Calu3 (cell line): ENCODE measurements at places on chromosomes 1 and 21. TPM values are rescaled to one million over a fixed set of nuclear protein-coding genes. Genes with fewer than 3 reads are reported as not detected.

The ILDR2 gene
- 0.91 and 1.9 TPM in 2 replicates for total RNA-seq

The HJV gene
- not detected in 2 replicates for total RNA-seq

The CTNNBIP1 gene
- total RNA-seq: 11.8 and 18.1 TPM in 2 replicates

DNA sequence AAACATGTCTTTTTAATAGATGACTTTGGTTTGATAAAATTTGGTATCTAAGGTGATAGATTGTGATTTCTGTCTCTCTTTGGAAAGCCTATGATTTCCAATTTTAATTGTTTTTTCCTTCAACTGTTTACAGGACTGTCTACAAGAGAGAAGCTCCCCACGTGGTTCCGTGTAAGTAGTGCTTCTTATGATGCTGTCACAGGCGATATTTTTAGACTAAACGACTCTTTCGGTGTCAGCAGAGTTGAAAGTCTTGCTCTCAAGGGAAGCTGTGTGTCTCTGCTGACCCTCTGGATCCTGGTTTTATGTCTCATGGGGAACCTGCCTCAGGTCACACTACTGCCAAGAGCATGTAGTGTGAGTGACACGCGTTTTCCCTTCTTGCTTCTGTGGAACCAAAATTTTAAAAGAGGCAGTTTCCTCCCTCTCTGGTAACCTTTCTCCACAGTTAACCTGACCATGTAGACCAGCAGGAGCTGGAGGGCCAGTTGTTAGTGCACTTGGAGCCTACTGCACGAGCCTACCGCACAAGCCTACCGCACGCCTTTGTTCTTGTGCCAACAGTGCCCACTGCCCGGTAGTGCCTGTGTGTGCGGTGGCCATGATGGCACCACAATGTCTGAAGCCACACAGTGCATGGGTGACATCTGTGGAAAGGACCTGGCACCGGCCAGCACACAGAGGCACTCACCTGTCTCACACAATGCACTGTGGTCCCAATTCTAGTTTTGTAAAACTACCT is 91.9 kb downstream of the PCBP3 start:
- peaks cover 51% of the 10 kb centered on the region for H3K27me3 ChIP-seq
- no peak overlapping the region for H3K4me3 ChIP-seq
- H3K36me3 ChIP-seq: no peaks in the 10 kb centered on the region

GRCh38 chr1:211764701-211765100 is 65.9 kb downstream of the LPGAT1 start:
- no peak overlapping the region for H3K27ac ChIP-seq
- no peaks in the 10 kb centered on the region for H3K4me1 ChIP-seq
- H3K27me3 ChIP-seq: no peaks in the 10 kb centered on the region

DNA sequence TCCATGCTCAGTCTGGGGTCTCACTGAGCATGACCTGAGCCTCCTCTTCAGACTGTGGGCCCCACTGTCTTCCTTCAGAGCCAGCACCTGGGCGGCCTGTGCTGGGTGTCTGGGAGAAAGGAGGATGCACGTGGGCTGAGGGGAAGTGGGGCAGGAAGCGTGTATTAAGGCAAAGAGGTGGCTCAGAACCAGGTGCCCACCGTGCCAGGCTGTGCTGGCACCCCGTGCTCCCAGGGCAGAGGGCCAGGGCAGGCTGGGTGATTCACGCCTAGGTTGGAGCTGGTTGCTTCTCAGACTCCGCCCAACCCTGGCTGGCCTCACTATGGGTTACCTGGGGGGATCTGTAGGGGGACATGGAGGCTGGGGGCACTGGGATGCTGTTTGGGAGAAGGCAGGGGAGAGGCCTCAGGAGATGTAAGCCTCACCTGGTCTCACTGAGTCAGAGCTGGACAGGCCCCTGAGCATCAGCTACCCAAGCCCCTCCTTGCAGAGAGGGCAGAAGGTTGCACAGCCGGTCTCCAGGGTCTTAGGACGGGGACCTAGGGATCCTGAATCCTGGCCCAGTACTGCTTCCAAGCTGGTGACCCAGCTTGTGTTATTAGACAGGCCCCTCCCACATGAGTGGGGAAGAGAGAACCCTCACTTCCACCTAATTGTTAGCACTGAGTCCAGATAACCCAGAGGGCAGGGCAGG is 18.6 kb upstream of the PADI1 start:
- no peak overlapping the region for H3K27ac ChIP-seq
- H3K36me3 ChIP-seq: peaks cover 7% of the 10 kb centered on the region
- no peak for DNase-seq
- H3K4me1 ChIP-seq: peaks cover 23% of the 10 kb centered on the region
- H3K27me3 ChIP-seq: no peaks in the 10 kb centered on the region

GRCh38 chr1:14254251-14254650 is 344.2 kb upstream of the KAZN start:
- DNase-seq: no peak
- H3K4me1 ChIP-seq: no peaks in the 10 kb centered on the region
- no peak overlapping the region for H3K27ac ChIP-seq
- H3K36me3 ChIP-seq: no peaks in the 10 kb centered on the region

DNA sequence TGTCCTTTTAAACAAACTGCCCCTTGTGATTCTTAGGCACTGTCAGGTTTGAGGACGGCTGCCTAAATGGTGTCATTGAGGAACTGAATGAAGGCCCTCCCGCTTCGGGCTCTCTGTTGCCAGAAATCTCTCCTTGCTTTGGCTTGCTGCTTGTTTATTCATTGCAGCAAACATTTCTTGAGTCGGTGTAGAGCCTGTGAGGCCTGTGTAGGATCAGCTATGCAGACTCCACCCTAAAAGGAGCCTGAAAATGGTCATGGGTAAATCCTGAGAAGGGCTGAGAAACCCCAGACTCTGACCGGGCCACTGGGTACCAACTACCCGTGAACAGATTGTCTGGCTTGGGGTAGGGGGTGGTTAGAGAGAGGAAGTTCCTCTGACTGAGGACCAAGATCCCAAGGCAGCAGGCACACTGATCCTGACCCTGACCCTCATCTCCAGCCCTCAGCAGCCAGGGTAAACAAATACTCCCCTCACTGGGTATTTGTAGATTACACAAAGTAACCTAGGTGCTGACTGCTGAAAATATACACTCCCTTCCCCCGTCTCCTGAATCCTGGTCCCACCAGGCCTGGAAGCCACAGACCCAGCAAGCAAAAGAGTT is 3.1 kb downstream of the IL6R start:
- no peaks in the 10 kb centered on the region for H3K27me3 ChIP-seq
- H3K4me3 ChIP-seq: no peak overlapping the region
- H3K4me1 ChIP-seq: peaks cover 29% of the 10 kb centered on the region
- H3K27ac ChIP-seq: no peak overlapping the region
- H3K36me3 ChIP-seq: peaks cover 16% of the 10 kb centered on the region

GRCh38 chr1:97245682-97246081 is 524.1 kb downstream of the PTBP2 start:
- H3K4me1 ChIP-seq: no peaks in the 10 kb centered on the region
- no peak for DNase-seq
- H3K4me3 ChIP-seq: no peak overlapping the region
- no peaks in the 10 kb centered on the region for H3K36me3 ChIP-seq
- H3K27ac ChIP-seq: no peak overlapping the region

- no peaks in the 10 kb centered on the region for H3K36me3 ChIP-seq
- H3K4me1 ChIP-seq: peaks cover 36% of the 10 kb centered on the region
- no peaks in the 10 kb centered on the region for H3K27me3 ChIP-seq
- H3K4me3 ChIP-seq: peak within 1 kb of the TSS; percentile 58
- DNase-seq: no peak
Measured at GRCh38 chr1:193185901-193186731, at the start of gene B3GALT2. Gene B3GALT2, minus strand, starts transcription at chr1:193186613. Its CDS starts 5,051 bp downstream, at chr1:193181562.

- DNase-seq: no peak
- H3K27ac ChIP-seq: no peak overlapping the region
- H3K27me3 ChIP-seq: no peaks in the 10 kb centered on the region
- no peak overlapping the region for H3K4me3 ChIP-seq
- H3K4me1 ChIP-seq: peaks cover 13% of the 10 kb centered on the region
Measured at GRCh38 chr1:183870351-183871077, 65.6 kb downstream of the RGL1 start.
